ENCODE measurements at places on chromosomes 12 and 14.

GRCh38 chr12:130713581-130713991 is 2.5 kb downstream of the RIMBP2 start:
- DNase-seq: no peak

- no peak for DNase-seq
Observed at GRCh38 chr14:81408595-81408994, 8.5 kb upstream of the STON2 start.

DNA sequence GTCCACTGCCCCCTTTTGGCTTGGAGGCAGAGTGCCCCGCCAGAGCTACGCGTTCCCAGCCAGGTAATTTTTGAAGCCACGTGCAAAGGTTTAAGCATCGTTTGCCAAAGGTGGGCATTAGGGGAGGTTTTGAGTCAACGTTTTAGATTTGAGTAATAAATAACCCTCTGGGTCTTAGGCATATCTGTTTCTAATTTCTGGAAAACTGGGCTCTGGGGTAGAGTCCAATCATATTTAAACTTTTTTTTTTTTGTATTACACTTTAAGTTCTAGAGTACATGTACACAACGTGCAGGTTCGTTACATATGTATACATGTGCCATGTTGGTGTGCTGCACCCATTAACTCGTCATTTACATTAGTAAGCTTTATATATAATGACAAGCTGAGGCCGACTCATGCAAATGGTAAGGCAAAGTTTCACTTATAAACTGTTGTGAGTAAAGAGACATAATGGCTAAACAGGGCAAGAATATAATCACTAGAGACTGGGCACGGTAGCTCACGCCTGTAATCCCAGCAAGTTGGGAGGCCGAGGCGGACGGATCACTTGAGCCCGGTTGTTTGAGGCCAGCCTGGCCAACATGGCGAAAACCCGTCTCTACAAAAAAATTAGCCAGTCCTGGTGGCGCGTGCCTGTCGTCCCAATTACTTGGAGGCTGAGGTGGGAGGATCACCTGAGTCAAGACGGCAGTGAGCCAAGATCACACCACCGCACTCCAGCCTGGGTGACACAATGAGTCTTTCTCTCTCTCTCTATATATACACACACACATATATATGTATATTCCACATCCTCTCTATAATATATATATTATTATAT is 491 bp upstream of the NR2C1 start:
- DNase-seq: no peak

DNA sequence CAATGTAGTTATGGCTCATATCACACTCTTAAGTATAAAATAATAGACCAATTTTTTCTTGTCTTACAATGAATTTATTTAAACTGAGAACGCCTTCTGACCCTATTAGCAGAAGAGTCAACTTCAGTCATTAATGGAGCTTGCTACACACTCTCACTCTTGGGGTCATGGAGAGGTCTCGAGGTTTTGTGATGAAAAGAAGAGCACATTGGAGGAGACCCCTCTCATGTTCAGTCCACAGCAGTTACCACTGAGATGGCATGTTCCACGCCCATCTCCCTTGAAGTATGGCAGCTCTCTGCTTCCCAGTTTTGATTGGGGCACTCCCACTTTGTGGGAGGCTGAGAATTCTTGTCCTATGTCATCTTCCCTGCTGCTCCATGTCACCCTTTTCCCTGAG is 266.4 kb downstream of the RPS29 start:
- no peak for DNase-seq

DNA sequence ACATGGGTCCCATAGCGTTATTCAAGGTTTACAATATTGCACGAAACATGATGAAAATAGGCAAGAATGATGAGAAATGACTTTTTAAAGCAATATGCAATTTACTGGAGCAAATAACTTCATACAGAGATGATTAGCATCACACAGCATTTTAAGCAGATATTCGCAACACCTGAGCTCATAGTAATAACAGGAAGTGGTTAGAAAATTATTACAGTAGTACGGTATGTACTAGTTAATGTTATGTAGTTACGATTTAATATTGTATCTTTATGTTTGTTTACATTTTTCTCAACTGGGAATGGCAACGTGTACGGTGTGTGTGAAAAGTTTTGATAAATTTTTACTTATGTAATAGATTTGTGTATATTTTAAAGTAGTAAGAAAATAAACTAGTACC is 102.6 kb downstream of the OSBPL8 start:
- no peak for DNase-seq

- DNase-seq: no peak
Observed at GRCh38 chr12:68532204-68532886, 78.4 kb upstream of the RAP1B start.

- no peak for DNase-seq
Observed at GRCh38 chr14:75084513-75084912, 15.1 kb downstream of the ZC2HC1C start.

DNA sequence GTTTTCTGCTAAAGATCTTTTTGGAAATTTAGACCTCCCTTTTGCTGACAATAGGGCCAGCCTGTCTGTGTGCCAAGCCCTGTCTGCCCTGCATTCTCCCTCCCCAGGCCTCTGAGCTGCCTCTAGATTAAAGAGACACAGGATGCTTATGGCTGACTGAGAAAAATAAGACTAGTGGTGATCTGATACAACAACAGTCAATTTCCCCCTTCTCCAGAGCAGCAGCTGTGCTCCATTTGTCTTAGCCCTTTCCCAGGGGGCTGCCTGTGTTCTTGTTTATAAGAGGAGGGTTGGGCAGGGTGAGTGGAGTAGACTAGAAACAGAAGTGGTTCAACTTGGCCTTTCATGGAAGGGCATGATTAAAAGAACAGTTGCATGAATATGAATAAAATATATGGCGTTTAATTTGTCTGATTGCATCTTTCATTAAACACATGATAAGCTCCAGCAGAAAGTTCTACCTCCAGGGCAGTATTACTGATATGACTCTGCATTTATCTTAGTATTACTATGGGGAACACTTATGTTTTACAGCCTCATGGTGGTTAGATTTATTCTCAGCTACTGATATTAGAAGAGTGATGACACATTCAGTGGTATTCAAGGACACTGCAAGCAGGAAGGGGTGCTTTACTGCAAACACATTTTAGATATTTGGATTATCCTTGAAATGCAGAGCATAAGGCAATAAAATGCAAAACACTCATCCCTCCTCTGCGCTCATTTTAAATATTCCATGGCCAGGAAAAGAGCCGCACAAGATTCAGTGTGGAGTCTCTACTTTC is 150.2 kb upstream of the CLEC14A start:
- no peak for DNase-seq

- DNase-seq: no peak
Observed at GRCh38 chr12:49925433-49926204, 21.9 kb upstream of the FAIM2 start.

GRCh38 chr12:96247563-96247962 is 53.4 kb downstream of the ELK3 start:
- DNase-seq: no peak

GRCh38 chr14:23449314-23449713 is 13.9 kb upstream of the MYH7 start:
- DNase-seq: no peak

All from activated CD8-positive, alpha-beta memory T cell treated with anti-CD3 and anti-CD28 coated beads for 48 hours (primary cell).